ENCODE measurements at places on chromosomes 16 and 17. TPM values are rescaled to one million over a fixed set of nuclear protein-coding genes. Genes with fewer than 3 reads are reported as not detected.

- peak overlapping the region; percentile 24 for H3K4me3 ChIP-seq
- peaks cover 44% of the 10 kb centered on the region for H3K4me1 ChIP-seq
- no peak for DNase-seq
- H3K27me3 ChIP-seq: peaks cover 21% of the 10 kb centered on the region
Observed at GRCh38 chr17:47882247-47882646, 13.8 kb upstream of the SP2 start.

- H3K4me1 ChIP-seq: peaks cover 34% of the 10 kb centered on the region
- no peaks in the 10 kb centered on the region for H3K27me3 ChIP-seq
- no peaks in the 10 kb centered on the region for H3K36me3 ChIP-seq
Observed at GRCh38 chr17:339193-340061, 13.2 kb downstream of the RPH3AL start.

DNA sequence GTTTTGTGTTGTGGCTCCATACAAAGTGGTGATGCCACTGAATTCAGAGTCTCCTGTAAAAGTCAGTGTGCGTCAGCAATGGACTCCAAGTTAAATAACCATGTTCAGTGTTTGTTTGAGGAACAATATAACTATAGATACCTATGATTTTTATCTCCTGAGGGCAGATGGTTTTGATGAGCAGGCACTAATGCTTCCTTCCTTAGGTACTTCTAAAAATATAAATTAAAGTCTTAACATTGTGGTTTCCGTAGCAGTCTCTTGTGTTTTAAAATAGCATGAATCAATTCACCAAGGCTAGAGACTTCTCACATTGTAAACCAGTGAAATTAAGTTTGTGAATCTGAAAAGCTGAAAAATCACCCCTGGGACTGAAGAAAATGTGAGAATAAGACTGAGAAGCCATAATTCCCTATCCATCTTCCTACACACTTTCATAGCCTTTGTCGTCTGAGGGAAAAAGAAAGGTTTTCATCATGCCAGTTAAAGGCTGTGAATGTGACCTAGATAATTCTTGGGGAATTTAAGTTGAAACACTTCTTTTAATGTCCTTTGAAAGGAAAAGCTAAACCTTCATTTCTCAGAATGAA lies 1502.9 kb downstream of the CDH11 start:
- peaks cover 11% of the 10 kb centered on the region for H3K27me3 ChIP-seq
- no peaks in the 10 kb centered on the region for H3K4me1 ChIP-seq
- no peak for DNase-seq
- H3K36me3 ChIP-seq: no peaks in the 10 kb centered on the region
- H3K27ac ChIP-seq: no peak overlapping the region

ARL5C gene
- total RNA-seq: not detected

ZFP3 gene
- 6.2 TPM for total RNA-seq

FNDC8 gene
- total RNA-seq: not detected

GRCh38 chr16:27954191-27954590 lies 109.3 kb downstream of the GSG1L start:
- no peak for DNase-seq
- H3K36me3 ChIP-seq: no peaks in the 10 kb centered on the region
- H3K27ac ChIP-seq: no peak overlapping the region
- no peaks in the 10 kb centered on the region for H3K4me1 ChIP-seq

CA4 gene
- total RNA-seq: not detected

TP53TG3F gene
- not detected for total RNA-seq

- DNase-seq: no peak
- H3K27me3 ChIP-seq: no peaks in the 10 kb centered on the region
- no peak overlapping the region for H3K4me3 ChIP-seq
- no peak overlapping the region for H3K27ac ChIP-seq
Observed at GRCh38 chr16:73775841-73776388, 520.7 kb upstream of the PSMD7 start.

KRT16 gene
- 772 TPM for total RNA-seq

PRSS33 gene
- not detected for total RNA-seq

GRCh38 chr16:87033021-87033471 lies 284.1 kb downstream of the C16orf95 start:
- H3K4me1 ChIP-seq: no peaks in the 10 kb centered on the region
- H3K27ac ChIP-seq: no peak overlapping the region
- DNase-seq: no peak
- H3K4me3 ChIP-seq: no peak overlapping the region
- H3K36me3 ChIP-seq: no peaks in the 10 kb centered on the region
- H3K27me3 ChIP-seq: peaks cover 25% of the 10 kb centered on the region

SPATA32 gene
- total RNA-seq: not detected

DNA sequence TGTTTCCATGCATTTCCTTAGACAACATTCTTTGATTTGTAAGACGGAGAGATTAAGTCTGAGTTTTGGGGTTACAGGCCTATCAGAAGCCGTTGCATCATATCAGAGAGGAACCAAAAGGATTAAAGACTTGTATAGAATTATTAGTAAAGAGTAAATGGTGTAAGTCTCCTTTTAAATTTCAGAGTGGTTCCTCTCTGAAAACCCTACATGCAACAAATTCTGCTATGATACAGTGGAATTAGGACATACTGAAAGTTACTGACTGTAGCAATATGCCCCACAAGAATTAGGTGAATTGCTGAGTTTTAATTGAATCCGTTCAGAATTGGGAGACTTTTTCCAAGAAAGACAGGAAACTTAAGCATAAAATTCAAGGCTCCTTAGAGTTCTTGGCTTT lies 221.6 kb downstream of the FTO start:
- no peaks in the 10 kb centered on the region for H3K4me1 ChIP-seq
- H3K4me3 ChIP-seq: no peak overlapping the region
- H3K36me3 ChIP-seq: no peaks in the 10 kb centered on the region
- H3K27me3 ChIP-seq: no peaks in the 10 kb centered on the region
